ENCODE measurements at places on chromosomes 6 and 20.

GRCh38 chr6:134823710-134824034 lies 126.2 kb downstream of the ALDH8A1 start:
- no peak for DNase-seq

DNA sequence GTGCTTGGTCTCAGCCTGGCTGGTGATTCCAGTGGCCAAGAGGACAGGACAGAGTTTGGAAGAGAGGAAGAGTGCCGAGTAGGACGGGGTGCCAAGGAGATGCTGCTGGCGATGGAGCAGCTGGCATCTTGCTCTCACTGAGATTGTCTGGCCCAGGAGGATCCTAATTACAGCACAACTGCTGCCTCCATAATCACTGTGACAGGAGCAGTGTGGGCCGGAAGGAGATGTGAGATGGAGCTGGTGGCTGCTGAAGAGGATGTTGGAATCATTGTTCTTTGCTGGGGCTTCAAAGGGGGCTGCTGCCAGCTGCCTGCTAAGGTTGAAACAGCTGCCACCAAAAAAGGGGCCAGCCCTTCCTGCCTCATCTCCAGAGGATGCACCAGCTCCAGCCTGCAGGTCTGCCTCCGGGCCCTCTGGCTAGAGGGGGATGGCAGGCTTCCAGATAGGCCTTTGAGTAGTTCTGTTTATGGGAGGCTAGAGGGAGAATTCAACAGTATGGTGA lies 214.4 kb downstream of the RNF144B start:
- DNase-seq, result no peak

DNA sequence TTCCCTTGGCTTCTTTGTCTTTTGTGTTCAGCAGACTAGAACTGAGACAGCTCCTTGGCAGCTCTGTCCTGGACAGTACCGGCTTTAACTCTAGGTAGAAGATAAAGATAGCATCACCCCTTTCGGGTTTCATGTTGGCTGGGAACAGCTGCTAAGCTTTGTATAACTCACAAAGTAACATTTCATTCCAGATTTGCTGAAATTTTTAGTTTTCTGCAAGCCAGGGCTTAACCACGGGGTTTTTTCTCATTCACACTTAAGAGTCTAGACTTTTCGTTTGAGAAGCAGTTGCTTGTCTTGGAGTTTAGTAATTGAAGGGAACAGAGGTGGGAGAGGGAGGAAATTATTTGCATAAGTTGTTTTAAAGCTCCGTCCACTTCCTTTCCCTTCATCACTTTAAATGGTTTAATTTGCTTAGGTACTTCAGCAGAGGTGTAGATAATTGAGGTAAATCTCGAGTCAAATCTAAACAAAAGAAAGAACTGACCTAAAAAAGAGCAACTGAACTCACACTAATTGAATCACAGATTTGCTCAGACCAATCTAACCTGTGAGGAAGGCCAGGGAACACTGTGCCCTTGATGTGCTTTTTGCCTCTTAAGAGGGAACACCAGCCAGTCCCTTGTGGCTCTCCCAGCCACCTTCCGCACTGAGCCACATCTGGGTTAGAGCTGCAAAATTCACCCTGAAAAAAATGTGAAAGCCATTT lies 48.3 kb downstream of the RREB1 start:
- peak; percentile 51 for DNase-seq

DNA sequence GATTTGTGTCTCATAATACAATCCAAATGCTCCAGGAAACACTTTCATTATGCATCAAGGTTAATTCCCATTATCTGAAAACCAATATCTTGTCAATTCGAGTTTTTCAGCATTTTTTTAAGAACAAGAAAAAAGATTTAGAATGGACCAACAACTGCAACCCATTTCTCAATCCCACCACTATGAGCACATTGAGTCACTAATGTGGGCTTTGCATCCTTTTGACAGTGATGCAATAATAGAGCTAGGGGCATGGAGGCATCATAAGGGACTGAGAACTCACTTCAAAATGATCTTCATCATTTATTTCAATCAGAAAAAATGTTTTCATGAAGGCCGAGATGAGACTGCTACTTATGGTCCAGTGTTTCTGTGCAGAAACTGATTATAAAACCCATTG lies 74.8 kb upstream of the DEFB112 start:
- DNase-seq, result no peak

- DNase-seq, result peak; percentile 95
Observed at GRCh38 chr20:62378215-62378614, 8.7 kb upstream of the RPS21 start.

- DNase-seq, result peak; percentile 75
Observed at GRCh38 chr6:40210628-40211056, 276.4 kb upstream of the MOCS1 start.

DNA sequence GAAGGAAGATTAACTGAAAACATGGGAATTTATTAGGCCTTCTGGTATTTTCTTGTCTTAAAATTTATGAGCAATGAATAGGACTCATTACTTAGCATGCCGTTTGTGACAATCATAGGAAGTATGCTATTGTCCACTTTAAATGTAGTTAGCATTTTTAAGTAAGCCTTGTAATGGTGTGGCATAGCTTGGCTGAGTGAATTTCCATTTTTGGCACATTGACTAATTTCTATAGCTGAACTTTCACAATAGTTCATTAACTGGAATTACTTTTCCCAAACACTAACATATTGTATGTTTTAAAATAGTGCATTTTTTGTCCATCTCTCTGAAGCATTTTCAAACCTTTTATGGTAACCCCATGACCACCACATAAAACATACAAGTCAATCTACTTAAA lies 15.7 kb downstream of the RSPO3 start:
- no peak for DNase-seq

- DNase-seq, result no peak
Observed at GRCh38 chr6:105994118-105994590, 92.0 kb upstream of the PRDM1 start.

DNA sequence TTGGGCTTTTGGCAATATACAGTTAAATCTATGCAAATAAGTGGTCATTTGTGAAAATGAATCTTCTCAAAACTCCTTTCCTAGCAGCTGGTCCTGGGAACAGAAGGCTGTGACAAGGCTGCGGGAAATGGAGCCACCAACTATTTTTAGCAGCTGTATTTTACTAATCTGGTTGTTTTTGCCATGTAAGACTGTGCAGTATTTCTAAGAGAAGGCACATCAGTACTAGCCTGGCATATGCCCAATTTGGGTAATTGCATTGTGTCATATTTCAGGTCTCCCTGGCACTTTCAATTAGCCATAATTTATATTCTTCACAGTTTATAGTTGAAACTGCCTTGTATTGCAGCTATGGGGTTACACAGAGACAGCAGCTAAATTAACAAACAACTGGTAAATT lies 109.6 kb downstream of the MANEA start:
- no peak for DNase-seq

GRCh38 chr6:157952861-157953351 lies 28.8 kb upstream of the SYNJ2 start:
- DNase-seq, result no peak

GRCh38 chr6:167311286-167311685 lies 13.6 kb upstream of the TTLL2 start:
- DNase-seq, result no peak

DNA sequence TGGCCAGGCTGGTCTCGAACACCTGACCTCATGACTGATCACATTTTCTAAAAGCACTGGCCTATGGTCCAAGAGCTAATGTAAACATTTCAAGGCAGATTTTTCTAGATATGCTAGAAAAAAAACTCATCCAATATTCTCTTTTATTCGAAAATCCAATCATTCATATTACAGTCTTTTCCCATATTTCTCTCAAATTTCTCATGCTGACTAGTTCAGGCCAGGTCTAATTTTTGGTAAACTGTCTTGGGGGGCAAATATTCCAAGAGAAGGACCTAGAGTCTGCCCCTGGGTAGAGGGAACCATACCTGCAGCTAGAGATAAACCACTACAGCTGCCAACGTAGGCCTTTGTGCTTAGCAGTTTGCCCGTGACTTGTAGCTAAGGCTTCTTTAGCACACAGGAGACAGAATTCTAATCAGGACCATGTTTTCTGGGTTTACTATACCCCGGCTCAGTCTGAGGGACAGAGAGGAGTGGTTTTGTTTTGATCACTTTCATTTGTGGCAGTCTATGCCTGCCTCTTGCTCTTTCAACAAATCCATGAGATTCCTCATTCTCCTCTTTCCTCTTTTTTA lies 71.8 kb upstream of the CITED2 start:
- DNase-seq, result no peak

- DNase-seq, result no peak
Observed at GRCh38 chr6:152135755-152136448, 328.4 kb downstream of the ESR1 start.

GRCh38 chr6:73400656-73401055 lies 6.0 kb downstream of the DDX43 start:
- DNase-seq, result no peak

All from islet precursor cell (in vitro differentiated cells).